A673 (cell line): ENCODE measurements at places on chromosomes 16 and 17. TPM values are rescaled to one million over a fixed set of nuclear protein-coding genes. Genes with fewer than 3 reads are reported as not detected.
A peak's percentile ranks its signal among the peaks of the same experiment; 100 is the strongest.

DNA sequence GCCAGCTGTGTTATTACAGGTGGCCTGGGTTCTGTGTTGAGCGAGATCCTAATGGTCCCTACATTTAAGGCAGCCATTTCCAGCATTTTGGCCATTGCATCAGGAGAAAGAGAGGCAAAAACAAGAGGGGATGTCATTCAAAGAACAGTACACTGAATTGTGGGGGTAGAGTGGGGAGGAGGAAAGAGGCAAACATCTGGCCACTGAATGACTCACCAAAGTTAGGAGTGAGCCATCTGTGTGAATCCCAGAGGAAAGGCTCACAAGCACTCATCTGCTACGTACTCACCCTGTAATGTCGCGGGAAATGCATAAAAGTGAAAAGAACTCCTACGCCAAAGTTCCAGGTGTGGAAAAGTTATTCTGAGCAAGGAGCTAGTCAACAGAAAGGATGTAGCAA, 16.7 kb downstream of the KRABD2 start:
- peak; percentile 81 for DNase-seq
- H3K4me1 ChIP-seq: peaks cover 31% of the 10 kb centered on the region
- no peaks in the 10 kb centered on the region for H3K36me3 ChIP-seq
- H3K27ac ChIP-seq: peak overlapping the region; percentile 75
- H3K4me3 ChIP-seq: peak overlapping the region; percentile 11
- H3K27me3 ChIP-seq: no peaks in the 10 kb centered on the region

Gene CES3
- 3.0 and 3.9 TPM in 2 replicates for total RNA-seq

DNA sequence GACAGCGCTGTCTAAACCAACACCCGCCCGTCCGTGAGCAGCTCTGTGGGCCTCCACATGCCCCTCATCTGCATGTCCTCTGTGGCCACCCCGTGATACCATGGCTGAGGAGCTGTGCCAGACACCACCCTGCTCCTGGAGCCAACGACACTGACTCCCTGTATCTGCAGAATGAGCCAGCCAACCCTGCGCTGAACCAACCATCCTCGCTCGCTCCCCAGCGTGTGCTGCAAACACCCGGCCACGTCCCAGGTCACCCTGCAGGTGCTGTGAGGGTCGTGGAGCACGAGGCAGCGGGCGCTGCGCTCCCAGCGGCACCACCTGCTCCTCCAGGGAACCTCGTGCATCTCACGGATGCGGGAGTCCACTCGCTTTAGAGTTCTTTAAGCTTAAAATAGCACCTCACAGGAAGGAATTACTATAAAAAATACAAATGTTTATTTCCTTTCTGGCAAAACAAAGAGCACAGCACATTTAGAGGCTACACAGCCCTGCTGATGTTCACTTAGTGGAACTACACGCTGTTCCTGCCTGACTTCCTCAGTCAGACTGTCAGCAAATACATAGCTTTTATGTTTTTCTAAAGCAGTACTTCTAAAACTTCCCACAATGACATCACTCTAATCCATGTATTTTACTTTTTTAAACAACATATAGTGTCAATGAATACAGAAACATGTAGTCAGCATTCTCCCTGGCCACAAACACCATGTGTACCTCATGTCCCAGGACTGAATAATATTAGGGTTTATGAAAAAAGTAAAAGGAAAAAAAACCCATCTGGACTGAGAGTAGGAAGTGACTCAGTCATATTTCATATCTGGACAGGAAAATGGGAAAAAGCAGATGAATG, 43.5 kb downstream of the MAP1LC3B start:
- H3K27ac ChIP-seq: peak overlapping the region; percentile 38
- H3K36me3 ChIP-seq: no peaks in the 10 kb centered on the region
- no peak overlapping the region for H3K4me3 ChIP-seq
- DNase-seq: peak; percentile 46
- no peaks in the 10 kb centered on the region for H3K27me3 ChIP-seq

Gene ATP2A1
- total RNA-seq: 3.0 and 3.5 TPM in 2 replicates
